Vagina (tissue), 2 donors: ENCODE measurements at places on chromosomes 4 and X.

GRCh38 chr4:83153417-83153816 lies 38.9 kb upstream of the PLAC8 start:
- no peak for DNase-seq

DNA sequence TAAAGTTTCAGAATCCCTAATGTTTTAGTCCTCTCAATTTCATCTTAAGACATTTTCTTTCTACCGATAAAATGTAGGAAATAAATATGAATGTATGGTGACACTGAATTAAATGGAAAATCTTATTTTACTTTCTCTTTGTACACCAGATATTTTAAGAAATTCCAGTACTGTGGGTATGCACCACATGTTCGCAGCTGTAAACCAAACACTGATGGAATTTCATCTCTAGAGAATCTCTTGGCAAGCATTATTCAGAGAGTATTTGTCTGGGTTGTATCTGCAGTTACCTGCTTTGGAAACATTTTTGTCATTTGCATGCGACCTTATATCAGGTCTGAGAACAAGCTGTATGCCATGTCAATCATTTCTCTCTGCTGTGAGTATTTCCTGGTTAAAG lies 26.9 kb downstream of the C4orf46 start:
- no peak for DNase-seq

GRCh38 chr4:57588557-57588956 lies 478.4 kb upstream of the IGFBP7 start:
- no peak for DNase-seq

DNA sequence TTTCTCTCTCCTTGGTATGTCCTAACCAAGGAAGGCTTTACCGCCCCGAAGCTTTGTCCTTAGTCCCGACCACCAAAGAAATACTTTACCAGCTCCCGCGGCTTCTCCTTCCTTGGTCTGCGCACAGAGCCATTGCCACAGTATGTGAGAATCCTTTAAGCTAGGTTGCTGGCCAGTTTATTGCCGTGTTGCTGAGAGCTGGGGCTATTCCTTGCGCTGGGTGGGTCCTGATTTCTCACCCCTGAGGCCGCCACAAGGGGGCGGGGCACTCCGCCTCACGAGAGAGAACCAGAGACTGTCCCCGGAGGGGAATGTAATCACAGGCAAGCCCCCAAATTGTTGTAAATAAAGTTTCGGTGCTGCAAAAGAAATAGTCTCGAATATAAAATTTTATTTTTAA lies 331.0 kb upstream of the PCDH10 start:
- no peak for DNase-seq

- DNase-seq = no peak
These were observed 40.8 kb upstream of the ANXA10 start for GRCh38 chr4:168051526-168051925.

GRCh38 chrX:86604607-86605006 lies 456.4 kb downstream of the DACH2 start:
- no peak for DNase-seq

DNA sequence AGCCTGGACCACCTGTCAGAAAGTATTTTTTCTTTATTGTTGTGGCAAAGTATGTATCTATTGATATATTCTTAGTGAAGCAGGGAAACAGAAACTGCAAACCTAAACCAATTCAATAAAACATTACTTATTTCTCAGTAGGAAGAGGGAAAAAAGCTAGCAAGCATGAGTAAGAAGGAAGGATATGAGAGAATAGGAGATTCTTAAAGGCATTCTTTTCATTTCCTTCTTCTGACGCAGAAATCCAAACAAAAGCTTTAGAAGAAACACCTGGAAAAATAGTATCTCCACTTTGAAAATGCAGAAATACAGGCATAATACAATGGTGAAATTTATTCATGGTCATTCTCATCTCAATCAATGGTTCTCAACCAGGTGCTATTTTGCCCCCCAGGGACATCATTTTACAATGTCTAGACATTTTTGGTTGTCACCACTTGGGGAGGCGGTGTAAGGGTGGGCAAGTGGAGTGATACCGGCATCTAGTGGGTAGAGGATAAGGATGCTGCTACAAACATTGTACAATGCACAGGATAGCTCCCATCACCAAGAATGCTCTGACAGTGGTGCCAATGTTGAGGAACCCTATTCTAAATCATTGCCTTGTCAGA lies 21.7 kb upstream of the ATXN3L start:
- no peak for DNase-seq

- no peak for DNase-seq
These were observed 73.1 kb upstream of the EPGN start for GRCh38 chr4:74235135-74235534.

- no peak for DNase-seq
These were observed 63.1 kb downstream of the RTL9 start for GRCh38 chrX:110421500-110422455.

DNA sequence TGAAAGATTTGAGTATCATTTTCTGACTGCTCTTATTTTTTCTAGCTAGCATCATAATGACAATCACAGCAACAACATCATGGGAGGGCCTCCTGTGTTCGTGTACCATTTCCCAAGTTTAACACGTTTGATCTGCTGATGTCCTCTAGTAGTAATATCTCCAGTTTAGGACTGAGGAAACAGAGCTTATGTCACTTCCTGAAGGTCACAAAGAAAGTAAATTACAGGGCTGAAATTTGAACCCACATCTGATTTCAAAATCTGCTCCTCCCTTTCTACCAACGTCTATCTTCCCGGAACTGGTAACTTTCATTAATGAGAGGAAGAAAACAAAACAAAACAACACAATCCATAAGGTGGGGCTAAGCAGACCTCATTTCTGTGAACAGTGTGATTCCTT lies 302.7 kb downstream of the PACRGL start:
- no peak for DNase-seq

DNA sequence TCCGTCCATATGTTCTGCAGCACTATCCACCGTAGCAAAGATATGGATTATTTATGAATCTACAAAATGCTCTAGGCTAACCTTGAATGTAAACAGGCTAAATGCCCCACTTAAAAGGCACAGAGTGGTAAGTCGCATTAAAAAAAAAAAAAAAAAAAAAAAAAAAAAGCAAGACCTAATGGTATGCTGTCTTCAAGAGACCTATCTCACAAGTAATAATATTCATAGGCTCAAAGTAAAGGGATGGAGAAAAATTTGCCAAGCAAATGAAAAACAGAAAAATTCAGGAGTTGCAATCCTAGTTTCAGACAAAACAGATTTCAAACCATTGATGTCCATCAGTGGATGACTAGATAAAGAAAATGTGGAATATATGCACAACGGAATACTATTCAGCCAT lies 139.4 kb downstream of the GLRA3 start:
- DNase-seq = no peak

DNA sequence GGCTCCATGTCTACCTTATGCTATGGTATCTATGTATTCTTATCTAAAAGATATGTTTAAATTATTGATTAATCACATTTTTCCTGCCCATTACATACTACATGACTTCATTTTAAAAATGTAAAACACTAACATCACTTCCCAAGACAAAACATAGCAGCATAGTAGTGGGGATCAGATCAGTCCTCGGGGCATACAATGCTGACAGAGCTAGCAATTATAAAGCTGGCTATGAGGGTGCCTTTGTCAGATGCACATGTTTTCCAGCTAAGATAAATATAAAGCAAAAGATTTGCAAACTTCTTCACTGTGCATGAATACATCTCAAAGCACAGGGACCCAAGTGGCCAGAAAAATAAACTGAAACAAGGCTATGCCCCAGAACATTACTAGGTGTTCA lies 549.8 kb upstream of the INTU start:
- no peak for DNase-seq

- no peak for DNase-seq
These were observed 692 bp downstream of the FAM241A start for GRCh38 chr4:112145790-112146501.

GRCh38 chr4:5636766-5637670 lies 71.3 kb downstream of the EVC2 start:
- DNase-seq = no peak

DNA sequence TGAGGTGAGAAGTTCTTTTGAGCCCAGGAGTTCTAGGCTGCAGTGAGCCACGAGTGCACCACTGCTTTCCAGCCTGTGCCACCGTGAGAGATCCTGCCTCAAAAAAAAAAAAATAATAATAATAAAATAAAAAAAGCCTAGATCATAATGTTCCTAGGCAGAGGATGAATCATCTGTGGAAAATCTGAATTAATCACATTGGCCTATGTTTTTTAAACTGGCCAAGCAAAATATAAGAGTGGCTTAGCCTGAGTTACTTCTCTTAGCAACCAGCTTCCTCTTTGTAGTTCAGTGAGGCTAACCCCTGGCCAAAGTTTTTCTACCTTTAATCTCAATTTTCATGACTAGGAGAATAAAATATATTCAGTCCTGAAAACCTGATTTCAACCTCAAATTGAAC lies 614.6 kb downstream of the PPP4R3C start:
- no peak for DNase-seq

- no peak for DNase-seq
These were observed 113.4 kb downstream of the PACRGL start for GRCh38 chr4:20813700-20814099.

DNA sequence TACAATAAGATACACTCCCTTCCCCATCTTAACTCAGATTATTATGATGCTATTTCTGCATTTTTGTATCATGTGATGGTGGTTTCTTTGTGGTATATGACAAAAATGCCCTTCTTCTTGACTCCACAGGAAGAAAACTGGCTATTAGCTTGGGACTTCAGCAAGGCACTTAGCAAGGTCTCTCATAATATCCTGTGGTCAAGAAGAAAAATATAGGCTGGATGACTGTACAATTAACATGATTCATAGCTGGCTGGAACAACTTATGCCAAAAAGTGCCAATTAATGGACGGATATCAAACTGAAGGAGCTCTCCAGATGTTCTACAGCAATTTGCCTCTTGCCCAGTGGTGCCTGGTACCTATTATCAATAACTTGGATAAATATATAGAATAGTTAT lies 2.3 kb upstream of the MID1IP1 start:
- no peak for DNase-seq

DNA sequence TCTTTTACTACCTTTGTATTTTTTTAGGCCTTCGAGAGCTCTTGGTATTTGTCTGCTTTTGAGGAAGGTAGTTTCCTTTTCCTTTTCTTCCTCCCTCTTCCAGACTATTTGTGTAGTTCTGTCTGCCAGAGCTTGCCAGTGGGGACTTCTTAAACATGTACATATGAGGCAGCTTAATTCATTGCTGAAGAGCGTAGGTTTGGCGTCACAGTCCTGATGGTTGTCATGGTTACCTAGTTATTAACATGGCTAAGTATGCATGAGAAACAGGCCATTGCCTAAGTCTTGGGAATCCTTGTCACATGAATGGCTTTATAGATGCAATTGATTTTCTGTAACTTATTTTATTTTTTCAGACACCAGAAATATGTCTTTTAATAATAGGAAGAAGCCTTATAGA lies 48.5 kb upstream of the ARMCX2 start:
- DNase-seq = no peak

DNA sequence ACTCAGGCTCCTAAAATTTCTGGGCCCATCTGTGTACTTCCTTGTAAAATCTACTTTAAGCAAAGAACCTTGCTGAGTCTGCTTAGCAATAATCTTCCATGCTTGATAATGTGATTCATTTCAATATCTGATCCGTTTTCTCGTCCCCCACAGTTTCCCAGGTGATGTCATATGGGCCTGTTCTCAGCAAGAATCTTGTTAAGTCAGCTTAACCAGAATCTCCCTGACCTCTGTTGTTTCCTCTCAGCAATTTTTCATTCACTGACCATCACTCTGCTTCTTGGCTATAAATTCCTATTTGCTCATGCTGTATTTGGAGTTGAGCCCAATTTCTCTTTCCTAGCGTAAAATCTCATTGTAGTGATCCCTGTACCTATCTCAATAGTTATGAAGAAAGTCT lies 13.9 kb downstream of the CSN2 start:
- no peak for DNase-seq

GRCh38 chrX:9379697-9380551 lies 84.9 kb upstream of the TBL1X start:
- DNase-seq = no peak

GRCh38 chrX:85309717-85310116 lies 65.9 kb downstream of the ZNF711 start:
- DNase-seq = no peak

GRCh38 chrX:56268888-56269287 lies 36.7 kb downstream of the KLF8 start:
- no peak for DNase-seq

DNA sequence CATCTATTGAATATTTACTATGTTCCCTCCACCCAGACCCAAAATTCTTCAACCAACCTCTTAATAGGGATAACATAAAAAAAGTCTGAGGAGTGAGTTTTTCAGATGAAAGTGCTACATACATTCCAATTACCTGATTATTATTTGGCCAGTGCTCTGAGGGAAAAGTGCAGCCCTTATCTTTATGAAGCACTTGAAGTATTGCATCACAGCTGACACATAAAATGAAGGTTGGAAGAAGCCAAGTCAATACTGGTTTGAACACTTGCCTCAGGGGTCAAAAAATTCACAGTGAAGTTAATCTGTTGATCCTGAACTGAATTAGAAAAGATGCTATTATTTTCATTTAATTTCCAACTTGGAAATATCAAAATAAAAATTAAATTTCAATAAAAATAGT lies 498.9 kb downstream of the INPP4B start:
- DNase-seq = no peak

DNA sequence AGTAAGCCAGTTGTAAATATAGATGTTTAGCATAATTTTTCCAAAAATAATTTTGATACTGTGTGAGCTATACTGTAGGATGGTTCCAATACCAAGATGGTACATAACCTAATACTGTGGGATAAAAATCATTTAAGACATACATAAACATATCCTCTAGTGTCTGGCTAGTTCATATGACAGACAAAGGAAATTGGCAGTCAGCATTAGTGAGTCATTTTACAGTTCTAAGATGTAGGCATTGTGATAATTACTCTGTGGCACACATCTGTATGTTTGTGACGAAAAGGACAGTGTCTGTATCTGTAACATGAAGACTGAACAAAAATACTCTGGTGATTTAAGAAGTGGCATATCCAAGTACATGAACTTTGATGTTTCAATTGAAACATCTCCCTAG lies 49.6 kb downstream of the UGT2A2 start:
- DNase-seq = no peak

GRCh38 chr4:77451530-77451929 lies 154.1 kb upstream of the CXCL13 start:
- no peak for DNase-seq

- no peak for DNase-seq
These were observed 13.2 kb downstream of the CLNK start for GRCh38 chr4:10671366-10671765.

DNA sequence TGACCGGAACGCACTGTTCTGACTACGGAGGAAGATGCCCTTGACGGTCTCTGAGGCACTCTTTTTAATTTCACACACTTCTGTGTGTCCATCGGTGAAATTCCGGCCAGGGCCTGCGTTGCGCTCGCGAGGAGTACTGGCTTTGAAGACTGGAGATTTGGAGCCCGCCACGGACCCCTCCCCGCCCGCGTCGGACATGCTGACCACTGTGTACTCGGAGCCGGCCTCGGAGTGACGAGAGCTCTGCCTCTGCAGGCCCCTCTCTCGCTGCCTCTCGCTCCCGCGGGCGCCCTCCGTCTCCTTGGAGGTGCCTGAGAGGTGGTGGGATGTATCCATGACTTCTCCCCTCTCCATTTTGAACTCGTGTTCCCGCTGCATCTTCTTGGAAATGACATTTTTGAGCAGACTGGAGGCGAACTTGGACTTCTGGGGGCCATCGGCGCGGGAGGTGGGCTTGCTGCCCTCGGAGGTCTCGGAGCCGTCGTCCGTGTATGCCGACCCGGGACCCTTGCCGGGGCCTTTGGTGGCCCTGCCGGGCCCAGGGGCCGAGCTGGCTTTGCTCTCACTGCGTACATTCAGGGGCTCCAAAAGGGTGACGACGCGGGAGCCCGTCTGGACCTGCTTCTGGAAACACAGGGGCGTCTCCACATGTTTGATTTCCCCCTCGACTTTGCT lies 5.7 kb downstream of the C4orf54 start:
- DNase-seq = no peak
